NK-92 treated with Interleukin-12 subunit alpha and Interleukin-12 subunit beta, amount 100 ng/mL, for 24 hours (cell line): ENCODE measurements at places on chromosomes 1 and 21.

DNA sequence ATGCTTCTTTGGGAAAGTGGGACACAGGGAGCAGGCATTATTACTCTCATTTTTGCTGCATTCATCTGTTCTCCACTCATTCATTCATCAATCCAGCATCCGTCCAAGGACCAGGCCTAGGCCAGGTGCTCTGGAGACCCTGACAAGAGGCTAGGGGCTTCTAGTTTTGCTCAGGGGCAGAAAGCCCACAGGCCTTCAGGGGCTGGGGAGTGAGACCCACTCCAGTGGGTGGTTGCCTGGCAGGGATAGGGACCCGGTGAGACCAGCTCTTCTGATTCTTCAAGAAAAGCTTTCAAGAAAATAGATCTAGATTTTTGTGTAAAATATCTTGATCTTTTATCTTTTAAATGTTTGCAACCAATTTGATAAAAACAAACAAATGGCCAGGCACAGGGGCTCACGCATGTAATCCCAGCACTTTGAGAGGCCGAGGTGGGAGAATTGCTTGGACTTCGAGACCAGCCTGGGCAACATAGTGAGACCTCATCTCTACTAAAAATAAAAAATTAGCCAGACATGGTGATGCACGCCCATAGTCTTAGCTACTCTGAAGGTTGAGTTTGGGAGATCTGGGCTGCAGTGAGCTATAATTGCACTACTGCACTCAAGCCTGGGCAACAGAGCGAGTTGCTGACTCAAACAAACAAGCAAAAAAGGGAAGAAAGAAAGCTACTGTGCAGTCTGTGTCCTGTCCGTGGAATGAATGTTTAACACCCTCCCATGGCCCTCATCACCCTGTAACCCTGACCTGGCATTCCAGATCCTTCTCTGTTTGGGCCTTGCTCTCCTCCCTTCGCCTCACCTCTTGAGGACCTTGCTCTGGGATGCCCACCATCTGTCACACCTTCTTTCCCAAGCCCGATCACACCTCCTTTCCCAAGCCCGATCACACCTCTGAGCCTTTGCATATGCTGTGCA lies 17.3 kb upstream of the LRP8 start:
- DNase-seq: no peak

DNA sequence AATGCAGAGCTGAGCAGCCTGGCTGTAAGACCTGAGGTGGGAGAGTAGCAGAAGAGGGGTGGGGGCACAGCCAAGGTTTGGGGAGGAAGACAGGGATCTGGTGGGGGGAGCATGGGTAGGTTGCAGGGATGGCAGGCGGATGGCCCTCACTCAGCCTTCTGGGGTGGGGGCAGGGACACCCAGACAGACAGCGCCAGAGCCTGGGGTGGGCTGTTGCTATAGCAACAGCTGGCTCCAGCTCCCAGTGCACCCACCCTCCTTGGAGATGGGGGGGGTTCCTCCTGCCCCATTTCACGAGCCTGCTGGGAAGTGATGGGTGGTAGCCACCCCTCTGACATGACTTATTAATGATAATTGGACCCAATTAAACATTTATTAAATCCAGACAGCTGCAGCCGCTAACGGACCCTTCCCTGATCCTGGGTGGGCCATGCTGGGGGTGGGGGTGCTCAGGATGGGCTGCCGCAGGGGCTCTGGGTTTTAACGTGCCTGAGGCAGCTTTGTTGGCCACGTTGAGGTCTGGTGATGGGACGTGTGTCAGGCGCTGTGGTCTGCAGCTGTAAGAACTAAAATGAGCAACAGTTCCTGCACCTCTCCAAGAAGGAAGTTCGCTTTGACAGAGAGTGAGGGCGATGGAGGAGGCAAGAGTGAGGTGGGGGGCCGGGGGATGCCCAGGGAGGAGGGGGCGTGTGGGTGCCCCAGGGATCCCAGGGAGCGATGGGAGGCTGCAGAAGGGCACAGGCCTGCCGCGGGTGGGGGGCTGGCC lies 19.4 kb downstream of the AGRN start:
- no peak for DNase-seq

- no peak for DNase-seq
Measured at GRCh38 chr1:77468949-77469710, 187.3 kb downstream of the AK5 start.

DNA sequence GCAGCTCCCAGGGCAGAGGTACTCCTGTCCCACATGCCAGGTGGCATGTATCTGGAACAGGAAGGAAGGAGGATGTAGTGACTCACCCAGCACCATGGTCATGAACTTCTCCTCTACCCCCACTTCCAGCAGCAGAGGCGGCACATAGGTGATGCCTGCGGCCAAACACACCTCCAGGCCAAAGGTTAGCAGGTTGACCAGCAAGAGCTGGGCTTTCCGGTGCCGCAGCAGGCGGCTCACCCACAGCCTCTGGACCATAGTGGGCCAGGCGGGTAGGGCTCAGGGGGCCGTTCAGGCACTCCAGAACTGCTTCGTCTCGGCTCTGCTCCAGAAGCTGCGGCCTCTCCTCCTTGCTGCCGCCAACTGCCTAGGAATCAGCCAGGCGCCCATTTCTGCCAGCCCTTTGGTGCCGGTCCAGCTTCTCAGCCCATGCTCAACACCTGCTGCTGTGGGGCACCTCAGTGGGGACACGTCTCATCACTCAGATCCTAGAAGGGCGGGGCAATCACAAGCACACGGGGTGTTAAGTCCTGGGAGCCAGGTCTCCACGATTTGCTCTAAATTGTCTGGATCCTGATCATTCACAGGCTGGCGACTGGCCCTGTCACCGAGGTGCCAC lies 15.8 kb downstream of the SLC45A3 start:
- no peak for DNase-seq

DNA sequence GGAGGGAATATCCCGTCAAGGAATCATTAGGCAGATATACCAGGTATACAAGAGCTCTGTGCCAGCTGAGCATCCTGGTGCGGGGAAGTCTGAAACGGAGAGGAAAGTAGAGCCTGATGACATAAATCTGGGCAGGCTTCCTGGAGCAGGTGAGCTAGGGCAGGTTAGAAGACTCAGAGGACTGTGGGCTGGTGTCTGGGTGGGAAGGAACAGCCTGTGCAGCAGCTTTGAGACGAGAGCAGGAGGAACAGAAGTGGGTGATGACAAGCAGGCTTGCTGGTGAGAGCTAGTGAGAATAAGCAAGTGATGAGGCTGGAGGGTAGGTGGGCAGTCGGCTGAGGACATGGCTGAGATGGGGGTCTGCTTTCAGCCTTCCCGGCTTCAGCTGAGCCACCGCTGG lies 6.7 kb downstream of the CELSR2 start:
- no peak for DNase-seq

DNA sequence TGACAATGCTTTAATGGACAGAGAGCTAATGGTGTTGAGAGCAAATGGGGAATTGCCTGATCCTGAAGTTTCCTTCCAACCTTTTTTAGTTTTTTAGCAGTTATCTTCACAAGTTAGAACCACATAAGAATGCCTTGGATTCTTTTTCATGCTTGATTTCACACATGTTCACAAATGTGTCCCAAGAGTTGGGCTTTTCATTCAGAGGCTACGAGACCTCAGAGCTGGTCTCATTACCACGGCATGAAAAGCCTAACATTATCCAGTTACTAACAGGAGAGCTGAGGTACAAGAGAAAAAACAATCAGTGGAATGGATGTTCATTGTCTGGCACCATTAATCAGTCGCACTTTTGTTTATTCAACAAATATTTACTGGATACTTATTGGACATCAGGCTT lies 340.6 kb downstream of the ZNF326 start:
- DNase-seq: no peak

GRCh38 chr1:209853676-209854075 lies 25.9 kb downstream of the UTP25 start:
- no peak for DNase-seq

- DNase-seq: no peak
Measured at GRCh38 chr1:56173736-56174135, 405.6 kb downstream of the PLPP3 start.

DNA sequence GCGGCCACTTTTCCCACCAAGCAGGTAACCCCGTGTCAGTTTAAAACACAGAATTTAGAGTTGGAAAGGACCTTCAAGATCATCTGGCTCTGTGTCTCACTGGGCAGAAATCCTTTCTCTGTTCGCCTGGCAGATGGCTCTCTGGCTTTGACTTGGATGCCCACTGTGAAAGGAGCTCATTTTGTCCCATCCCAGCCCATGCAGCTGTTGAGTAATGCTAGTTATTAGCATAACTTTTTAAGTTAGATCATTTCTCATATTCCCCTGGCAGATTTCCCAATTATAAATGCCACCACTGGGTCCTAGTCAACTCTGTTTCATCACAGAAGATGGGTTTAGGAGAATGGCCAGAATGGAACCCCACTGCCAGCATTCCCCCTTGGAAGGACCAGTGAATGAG lies 55.9 kb downstream of the SLC35F3 start:
- DNase-seq: no peak

DNA sequence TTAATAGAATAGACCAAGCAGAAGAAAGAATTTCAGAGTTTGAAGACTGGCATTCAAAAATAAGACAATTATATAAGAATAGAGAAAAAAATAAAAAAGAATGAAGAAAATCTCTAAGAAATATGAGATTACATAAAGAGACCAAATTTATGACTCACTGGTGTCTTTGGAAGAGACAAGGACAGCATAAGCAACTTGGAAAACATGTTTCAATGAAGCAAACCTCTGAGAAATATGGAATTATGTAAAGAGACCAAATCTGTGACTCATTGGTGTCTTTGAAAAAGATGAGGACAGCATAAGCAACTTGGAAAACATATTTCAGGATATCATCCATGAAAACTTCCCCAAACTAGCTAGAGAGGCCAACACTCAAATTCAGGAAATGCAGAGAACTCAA lies 60.4 kb upstream of the LYPLAL1 start:
- DNase-seq: no peak

- no peak for DNase-seq
Measured at GRCh38 chr21:37915497-37915911, 753 bp downstream of the KCNJ6 start.

DNA sequence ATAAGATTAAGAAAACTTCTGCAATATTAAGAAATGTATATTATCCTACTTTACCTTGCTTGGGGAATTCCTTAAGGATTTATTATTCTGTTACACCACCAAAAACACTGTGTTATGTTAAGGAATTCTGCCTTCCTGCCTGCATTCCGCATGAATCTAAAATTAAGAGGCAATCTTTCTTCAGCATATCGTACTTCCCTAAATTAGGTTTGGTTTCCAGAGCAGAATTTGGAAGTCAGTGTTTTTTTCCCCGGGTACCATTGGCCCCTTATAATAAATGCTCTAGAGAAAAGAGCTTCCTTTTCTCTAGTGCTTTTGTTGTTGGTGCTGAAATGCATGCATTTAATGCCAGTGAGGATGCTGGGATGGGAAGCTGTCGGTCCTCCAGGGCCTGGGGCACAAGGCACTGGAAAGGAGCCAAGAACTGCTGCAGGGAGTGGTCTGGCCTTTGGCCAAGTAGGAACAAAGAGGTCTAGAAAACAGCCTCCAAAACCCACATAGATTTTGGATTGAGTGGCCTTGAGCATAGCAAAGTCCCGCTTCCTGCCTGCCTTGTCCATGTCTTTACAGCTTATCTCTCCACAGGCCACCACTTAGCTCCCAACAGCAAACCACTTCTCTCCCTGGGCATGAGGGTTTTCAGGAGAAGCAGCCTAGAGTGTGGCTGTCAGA lies 69.9 kb downstream of the RRAGC start:
- no peak for DNase-seq

DNA sequence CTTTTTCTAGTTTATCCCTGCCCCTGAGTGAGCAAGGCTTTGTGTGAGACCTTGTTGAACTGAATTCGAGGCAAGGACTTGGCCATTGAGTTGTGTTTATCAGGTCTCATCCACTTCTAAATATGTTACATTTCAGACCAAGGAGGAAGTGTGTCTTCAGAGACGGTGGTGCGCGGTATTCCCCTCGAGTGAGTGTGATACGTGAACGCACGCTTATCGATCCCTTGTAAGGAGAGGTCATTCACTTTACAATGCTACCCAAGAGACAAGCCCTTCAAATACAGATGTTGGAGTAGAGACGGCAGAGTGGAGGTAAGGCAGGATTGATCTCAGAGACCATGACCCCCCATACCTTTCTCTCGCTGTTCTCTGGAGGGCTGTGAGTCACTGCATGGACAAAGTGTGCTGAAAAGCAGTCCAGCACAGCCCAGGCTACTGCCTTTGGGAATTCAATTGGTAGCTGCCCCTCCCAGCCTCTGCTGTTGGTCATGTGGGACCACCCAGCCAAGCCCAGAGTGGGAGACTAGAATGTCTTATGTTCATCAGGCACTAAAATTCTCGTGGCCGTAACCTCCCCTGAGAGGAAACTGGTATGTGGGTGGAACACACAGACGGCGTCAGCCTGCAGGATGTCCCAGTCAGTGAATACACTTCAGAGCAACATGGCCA lies 16.3 kb upstream of the MTARC1 start:
- DNase-seq: no peak

DNA sequence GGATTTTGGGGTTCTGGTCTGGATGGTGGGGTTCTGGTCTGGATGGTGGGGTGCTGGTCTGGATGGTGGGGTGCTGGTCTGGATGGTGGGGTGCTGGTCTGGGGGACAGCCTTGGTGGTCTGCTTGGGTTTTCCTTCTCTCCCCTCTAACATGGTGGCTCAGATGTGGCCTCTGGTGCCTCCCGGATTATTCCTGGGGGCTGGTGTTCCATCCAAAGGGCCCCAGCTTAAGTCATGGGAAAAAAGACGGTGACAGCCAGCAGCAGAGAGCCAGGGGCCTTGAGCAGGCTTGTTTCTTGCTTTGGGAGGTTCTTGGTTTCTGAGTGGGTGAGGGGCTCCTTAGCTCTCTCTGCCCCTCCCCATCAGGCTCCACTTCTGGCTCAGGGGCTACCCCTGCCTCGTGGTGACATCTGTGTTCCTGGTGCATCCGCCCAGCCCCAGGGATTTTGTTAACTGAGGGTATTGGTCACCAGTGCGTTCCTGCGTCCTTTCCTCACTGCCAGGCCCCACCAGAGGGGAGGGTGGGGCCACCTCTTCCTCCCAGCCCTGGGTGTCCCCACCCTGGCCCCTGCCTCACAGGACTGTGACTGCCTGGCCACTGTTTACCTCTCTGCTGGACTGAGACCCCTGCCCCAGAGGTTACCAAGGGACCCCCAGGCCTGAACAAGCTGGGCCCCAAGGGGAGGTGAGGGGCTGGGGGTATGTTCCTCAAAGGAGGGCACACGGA lies 43.2 kb upstream of the ACTRT2 start:
- no peak for DNase-seq

DNA sequence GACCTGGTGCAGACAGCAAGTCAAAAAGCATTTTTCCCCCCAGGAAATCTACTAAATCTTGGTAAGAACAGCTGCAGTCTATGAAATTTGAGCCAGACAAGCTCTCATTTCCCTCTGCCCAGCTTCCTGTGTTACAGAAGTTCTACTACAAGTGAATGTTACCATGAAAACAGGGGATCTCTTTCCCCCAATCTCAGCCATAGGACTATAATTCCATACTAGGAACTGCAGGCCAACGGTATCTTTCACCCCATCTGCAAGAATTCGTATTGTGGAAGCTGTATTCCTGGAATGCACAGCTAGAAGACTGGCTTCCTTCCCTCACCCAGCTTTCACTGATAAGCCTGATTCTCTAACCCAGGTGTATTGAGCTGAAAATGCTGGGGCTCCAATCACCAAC lies 1655.4 kb downstream of the BRINP3 start:
- DNase-seq: no peak
